CD8-positive, alpha-beta T cell (primary cell): ENCODE measurements at places on chromosomes 1 and 21.

GRCh38 chr1:112319371-112320040 is 76.5 kb upstream of the CTTNBP2NL start:
- DNase-seq, result no peak

GRCh38 chr21:45228171-45228641 is 59.5 kb downstream of the POFUT2 start:
- DNase-seq, result peak; percentile 95

DNA sequence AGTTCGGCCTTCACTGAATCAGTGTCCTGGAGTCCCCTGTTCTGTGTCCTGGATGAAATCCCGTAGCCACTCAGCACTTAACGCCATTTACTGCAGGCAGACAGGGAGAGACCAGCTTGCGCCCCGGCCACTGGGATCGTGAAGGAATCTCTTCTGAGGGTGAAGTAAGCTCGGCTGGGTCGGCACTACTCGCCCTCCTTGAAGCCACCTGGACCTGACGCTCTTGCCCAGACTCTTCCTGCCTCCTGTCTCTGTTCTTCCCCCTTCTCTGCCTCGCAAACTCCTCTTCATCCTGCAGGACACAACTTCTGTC is 99.9 kb upstream of the ZBTB40 start:
- DNase-seq, result no peak

- no peak for DNase-seq
These were observed 10.2 kb downstream of the RPS6KC1 start for GRCh38 chr1:213061263-213061662.

GRCh38 chr1:175866776-175867175 is 123.4 kb upstream of the TNR start:
- DNase-seq, result no peak

DNA sequence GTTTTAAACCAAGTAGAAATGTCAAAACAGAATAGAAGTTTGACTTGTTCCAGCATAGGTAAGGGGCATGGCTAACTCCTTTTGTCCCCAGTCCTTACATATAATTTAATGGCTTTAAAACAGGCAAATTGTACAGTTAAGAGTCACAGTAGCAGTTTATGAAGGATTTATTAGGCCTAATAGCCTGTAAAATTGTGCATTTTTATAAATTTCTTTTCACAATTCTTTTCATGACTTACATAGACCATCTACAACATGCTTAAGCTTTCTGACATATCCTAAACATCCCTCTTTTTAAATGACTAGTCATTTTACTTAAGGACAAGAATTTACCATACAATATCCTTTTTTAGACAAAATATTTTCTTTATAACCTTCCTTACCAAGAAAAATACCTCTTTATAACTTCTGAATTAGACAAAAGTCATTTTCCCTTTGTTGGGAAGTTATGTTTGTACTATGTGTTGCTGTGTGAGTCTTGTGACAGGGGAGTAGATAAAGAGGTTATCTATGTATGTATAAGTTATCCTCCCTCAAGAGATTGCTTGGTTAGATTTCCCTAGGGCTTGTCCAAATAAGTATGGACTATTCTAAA is 34.5 kb upstream of the SLC5A9 start:
- no peak for DNase-seq

DNA sequence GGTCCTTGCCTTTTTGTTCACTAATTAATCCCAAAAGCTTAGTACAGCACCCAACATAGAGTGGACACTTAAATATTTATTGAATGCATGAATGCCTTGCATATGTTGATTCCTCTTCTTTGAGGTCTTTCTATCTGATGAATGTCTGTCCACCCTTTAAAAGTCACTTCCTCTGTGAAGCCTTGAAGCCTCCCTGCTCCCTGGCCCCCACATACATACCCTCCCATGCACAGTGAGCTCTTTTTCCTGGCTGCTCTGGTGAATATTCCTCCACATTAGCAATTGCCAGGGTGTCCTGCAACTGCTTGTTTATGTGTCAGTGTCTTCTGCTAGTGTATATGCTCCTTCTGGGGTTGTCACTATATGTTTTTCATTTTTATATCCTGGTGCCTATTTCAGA is 8.2 kb upstream of the FAM78B start:
- DNase-seq, result no peak

DNA sequence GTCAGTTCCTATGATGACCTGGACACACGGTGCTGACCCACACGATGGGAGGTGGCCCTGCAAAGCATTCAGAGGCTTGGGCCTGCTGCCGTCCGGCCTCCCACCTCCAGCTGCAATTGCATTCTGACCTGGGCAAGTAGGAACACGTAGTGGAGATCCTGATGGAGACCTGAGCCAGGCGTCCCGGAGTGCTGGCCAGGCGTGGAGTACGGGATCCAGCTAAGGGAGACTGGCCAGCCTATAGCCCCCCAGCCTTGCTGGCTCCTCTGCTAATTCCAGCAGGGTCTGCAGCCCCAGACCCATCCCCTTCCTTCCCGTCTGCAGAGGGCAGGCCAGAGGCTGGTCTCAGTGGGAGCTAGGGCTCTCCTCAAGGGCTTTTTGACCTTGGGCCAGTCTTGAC is 11.2 kb downstream of the CD46 start:
- DNase-seq, result no peak
